ENCODE measurements at places on chromosomes 6 and 20. TPM values are rescaled to one million over a fixed set of nuclear protein-coding genes. Genes with fewer than 3 reads are reported as not detected.

GRCh38 chr20:48769069-48769983 lies 58.5 kb downstream of the PREX1 start:
- no peaks in the 10 kb centered on the region for H3K4me1 ChIP-seq
- no peak overlapping the region for H3K27ac ChIP-seq
- H3K36me3 ChIP-seq = no peaks in the 10 kb centered on the region
- DNase-seq = no peak
- no peak overlapping the region for H3K4me3 ChIP-seq
- H3K27me3 ChIP-seq = no peaks in the 10 kb centered on the region

ZBTB2 gene
- total RNA-seq = 5.6 TPM

- no peaks in the 10 kb centered on the region for H3K4me1 ChIP-seq
- no peaks in the 10 kb centered on the region for H3K27me3 ChIP-seq
- DNase-seq = no peak
Measured at GRCh38 chr20:796921-797320, 28.6 kb upstream of the SLC52A3 start.

DNA sequence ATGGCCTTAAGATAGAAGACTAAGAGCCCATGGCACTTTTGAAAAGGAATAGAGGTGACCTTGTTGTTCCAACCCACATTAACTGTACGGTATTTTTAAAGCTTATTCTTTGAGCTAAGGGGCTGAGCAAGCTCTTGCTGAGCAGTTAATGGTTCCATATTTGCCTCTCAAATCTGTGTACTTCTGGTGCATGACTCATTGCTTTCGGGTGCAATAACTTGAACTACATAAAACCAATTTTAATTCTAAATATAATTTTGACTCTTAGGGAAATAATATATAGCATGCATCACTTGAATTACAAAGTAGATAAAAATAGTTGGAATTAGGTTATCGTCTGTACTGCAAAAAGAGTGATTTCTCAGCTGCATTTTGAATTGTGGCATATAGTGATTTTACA lies 348.1 kb upstream of the CITED2 start:
- DNase-seq = no peak
- no peaks in the 10 kb centered on the region for H3K27me3 ChIP-seq
- H3K27ac ChIP-seq = no peak overlapping the region
- H3K36me3 ChIP-seq = no peaks in the 10 kb centered on the region
- no peak overlapping the region for H3K4me3 ChIP-seq
- H3K4me1 ChIP-seq = no peaks in the 10 kb centered on the region

BRD2 gene
- 171 TPM for total RNA-seq

TRDN gene
- not detected for total RNA-seq

DNA sequence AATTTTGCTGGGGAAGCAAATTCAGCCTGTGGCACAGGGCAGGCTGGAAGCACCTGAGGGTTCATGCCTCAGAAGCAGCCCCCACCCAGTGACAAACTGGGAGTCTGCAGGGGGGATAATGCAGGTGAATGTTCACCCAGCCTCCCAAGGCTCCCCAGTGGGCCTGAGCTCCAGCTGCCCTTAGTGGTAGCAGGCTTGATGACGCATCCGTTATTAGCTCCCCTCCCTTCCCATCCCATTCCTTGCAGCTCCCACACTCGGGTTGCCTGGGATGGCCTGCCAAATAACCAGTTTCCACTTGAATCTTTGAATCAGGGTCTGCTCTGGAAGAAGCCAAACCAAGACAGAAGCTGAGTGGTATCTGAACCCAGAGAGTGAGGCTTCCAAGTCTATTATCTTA lies 15.8 kb downstream of the KCNK15 start:
- no peak for DNase-seq
- H3K36me3 ChIP-seq = no peaks in the 10 kb centered on the region
- no peaks in the 10 kb centered on the region for H3K4me1 ChIP-seq
- H3K27ac ChIP-seq = no peak overlapping the region

HTR1E gene
- not detected for total RNA-seq

GRCh38 chr6:3799719-3800118 lies 48.2 kb upstream of the PXDC1 start:
- no peak overlapping the region for H3K4me3 ChIP-seq
- no peak for DNase-seq
- H3K27ac ChIP-seq = no peak overlapping the region
- H3K27me3 ChIP-seq = no peaks in the 10 kb centered on the region

IPCEF1 gene
- total RNA-seq = 3.0 TPM

Measured in body of pancreas (tissue), 4 donors.